Fibroblast of villous mesenchyme (primary cell): ENCODE measurements at places on chromosomes 7 and 10. TPM values are rescaled to one million over a fixed set of nuclear protein-coding genes. Genes with fewer than 3 reads are reported as not detected.
A peak's percentile ranks its signal among the peaks of the same experiment; 100 is the strongest.

DNA sequence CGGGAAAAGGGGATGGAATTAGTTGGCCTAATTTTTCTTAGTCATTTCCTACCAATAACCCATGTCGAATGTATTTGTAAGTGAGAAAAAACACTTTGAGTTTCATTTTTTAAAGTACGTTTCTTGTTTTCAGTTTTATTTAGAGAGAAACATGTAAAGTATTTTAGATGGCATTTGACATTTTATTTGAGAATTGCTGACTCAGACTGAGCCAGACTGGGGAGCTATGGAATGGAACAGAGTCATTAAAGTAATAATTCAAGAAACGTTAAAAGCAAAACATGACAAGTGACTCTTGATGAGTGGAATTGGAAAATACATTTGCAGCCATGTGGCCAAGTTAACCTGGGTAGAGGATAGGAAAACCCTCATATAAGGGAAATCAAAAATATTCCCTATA lies 286.1 kb upstream of the NPSR1 start:
- no peak for DNase-seq

DNA sequence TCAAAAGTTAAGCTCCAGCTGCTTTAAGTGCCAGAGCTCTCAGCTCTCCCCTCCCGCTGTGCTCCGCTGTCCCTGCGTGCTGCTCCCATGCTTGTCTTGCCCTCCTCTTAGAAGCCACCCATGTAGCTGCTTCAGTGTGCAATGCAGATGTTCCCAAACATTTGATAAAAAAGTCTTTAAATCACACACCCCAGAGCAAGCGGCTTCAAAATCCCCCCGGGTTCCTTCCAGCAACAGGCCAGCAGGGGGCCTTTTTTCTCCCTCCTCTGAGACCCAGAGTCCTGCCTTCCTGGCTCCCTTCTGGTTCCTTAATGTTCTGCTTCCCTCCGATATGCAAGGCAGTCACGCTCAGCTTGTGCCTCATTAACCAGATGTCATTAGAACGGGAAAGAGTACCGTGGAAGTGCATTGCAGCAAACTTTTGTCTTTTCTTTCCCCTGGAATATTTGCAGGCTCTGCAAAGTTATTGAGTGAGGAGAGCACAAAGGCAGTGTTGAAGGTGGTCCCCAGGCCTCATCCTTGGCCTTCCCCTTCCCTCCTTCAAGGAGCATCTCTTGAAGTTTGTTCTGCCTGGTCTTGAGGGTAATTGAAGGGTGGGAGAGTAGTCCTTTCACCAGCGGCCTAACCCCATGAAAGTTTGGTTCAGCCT lies 25.5 kb downstream of the LDB3 start:
- DNase-seq: peak; percentile 64

GRCh38 chr10:61120805-61121204 lies 176.8 kb upstream of the RHOBTB1 start:
- no peak for DNase-seq

GRCh38 chr7:102044641-102044983 lies 227.2 kb downstream of the CUX1 start:
- DNase-seq: no peak

DNA sequence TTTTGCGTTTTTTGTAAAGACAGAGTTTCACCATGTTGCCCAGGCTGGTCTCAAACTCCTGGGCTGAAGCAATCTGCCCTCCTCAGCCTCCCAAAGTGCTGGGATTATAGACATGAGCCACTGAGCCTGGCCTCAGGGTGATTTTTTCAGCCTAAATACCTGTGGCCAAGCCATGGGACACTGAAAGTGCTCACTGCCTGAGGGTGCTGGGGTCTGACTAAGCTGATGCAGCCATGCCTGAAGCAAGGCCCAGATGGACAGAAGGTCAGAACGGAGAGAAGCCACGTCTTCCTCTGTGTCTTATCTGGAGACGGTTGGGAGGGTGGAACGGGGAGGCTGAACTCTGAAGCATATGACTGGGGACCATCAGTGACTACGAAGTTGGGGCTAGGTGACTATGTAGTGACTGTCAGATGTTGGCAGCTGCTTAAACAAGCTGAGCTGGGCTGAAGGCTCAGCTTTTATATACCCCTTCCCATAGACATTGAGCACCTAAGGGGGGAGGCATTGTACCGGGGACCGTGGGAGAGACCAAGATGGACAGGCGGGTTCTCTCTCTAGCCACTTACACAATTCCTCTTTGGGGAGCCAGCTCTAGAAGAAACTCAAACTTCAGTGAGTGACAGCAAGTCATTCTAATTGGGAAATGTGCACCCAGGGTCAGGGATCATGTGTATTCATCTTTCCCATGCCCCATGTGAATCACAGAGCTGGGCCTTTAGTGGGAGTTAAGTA lies 73.3 kb upstream of the HABP2 start:
- DNase-seq: no peak

- peak; percentile 88 for DNase-seq
These were observed 43.4 kb upstream of the TARP start for GRCh38 chr7:38316733-38317360.

- peak; percentile 82 for DNase-seq
These were observed 826 bp downstream of the CHPF2 start for GRCh38 chr7:151232917-151233701.

Gene CUTC
- total RNA-seq: 12.6 and 19.0 TPM in 2 replicates

DNA sequence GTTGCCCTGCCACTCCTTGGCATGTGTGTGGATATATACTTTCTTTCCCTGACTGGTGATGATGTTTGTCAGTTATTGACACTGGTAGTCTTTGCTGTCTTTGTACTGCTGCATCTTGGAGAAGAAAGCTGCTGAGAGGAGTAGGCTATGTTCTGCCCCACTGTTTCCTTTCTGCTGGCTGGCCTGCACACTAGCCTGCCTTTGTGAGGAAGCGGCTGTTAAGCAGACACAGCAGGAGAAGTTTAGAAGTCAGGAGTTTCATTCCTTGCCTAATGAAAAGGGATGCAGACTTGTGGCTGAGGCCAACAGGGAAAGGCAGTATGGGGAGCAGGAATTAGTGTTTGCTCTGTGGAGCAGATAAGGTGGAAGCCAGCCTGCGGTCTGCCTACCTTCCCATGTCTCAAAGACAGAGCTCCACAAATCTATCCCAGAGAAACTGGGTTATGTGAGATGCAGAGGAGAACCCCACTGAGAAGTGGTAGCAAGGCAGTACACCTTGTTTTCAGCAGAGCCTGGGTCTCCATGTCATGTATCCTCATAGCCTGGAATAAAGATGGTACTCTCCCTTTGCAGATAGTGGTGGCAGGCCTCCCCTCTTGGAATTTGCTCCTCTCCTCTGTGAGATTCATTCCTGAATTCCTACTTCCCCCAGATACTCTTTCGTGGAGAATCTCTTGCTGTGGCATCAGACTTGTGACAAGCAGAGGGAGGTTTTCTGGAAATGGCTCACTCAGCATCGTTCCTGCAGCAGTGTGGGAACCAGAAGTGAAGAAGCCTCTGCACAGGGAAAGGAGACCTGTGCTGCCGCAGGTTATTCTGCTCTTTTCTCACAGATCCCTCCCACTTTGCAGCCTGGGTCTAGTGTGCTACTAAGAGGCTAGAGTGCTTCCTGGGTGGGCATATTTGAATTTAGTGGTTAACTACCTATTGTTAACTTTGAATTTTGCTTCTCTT lies 130.2 kb downstream of the LRRC4 start:
- DNase-seq: no peak

GRCh38 chr7:19772306-19772705 lies 1.1 kb downstream of the TMEM196 start:
- no peak for DNase-seq

Gene CADPS2
- 13.9 and 27.2 TPM in 2 replicates for total RNA-seq

GRCh38 chr7:149140831-149141230 lies 6.4 kb upstream of the ZNF398 start:
- peak; percentile 19 for DNase-seq

Gene FKBP6
- not detected in 2 replicates for total RNA-seq

DNA sequence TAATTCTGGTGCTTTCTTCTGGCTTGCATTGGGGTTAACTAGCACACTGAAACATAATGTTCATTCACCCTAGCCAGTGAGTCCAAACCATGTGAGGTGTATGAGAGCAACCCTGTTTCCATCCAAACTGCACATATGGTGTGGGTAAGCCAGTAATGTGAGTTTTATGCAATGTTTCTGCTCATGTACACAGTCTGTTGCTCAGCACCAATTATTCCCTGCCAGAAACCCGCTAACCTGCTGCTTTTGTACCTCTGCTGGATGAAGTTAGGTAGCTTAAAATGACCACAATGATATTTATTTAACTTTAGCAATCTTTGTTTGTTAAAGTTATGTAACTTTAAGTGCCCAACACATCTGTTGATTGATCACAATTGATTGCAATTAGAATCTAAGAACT lies 93.7 kb upstream of the RPA3 start:
- DNase-seq: no peak

DNA sequence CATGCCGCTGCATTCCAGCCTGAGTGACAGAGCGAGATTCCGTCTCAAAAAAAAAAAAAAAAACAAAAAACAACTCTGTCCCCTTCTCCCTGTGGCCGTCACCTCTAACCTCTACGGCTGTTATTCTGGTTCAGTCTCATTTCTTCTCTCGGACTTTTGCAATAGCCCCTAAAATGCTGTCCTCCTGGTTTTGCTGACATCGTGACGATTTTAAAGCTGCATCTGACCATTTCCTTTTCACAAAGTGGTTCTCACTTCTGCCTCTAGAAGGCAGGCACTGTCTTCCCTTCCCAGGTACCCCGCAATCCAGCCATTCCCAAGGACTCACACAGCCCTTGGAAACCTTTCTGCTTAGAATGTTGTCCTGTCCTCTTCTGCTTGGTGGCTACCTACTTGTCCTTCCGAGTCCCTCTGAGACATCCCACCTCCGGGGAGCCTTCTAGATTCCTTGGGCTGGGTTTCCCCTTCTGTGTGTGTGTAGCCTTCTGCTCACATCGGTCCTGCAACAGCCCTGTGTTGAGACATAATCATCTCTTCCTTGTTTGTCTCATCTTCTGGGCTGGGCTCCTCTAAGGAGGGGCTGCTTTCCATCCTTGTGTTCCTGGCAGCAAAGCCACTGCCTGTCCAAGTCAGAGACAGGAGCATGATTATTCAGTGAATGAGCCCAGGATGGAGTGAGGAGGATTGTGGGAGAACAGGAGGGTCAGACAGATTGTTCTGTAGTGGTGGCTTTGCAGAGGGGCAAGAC lies 83.1 kb downstream of the GRK5 start:
- DNase-seq: no peak

DNA sequence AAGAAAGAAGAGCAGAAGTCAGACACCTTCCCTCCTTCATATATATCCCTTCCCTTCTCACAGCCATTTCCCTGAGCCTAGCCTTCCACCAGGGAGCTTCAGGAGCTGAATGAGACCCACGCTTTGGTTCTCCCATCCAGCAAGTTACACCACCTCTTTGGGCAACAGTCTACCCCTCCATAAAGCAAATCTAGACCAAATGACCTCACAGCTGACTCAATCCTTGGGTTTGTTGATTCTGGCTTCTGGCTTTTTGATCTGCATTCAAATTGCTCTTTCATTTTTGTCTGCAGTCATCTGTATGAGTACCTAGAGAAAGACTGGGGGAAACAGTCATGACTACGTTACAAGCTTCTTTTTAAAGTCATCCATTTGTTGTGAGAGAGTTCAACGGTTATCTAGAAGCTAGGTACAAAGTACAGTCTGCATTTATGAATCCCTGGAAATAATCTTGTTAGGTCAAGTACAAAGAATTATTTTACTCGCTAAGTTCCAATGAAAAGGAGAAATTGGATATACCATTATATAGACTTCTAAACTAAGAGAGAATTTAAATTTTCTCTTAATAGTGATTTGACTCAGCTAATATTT lies 86.3 kb downstream of the RAB11FIP2 start:
- no peak for DNase-seq

- DNase-seq: no peak
These were observed 219.2 kb downstream of the ARHGAP12 start for GRCh38 chr10:31709476-31709875.

DNA sequence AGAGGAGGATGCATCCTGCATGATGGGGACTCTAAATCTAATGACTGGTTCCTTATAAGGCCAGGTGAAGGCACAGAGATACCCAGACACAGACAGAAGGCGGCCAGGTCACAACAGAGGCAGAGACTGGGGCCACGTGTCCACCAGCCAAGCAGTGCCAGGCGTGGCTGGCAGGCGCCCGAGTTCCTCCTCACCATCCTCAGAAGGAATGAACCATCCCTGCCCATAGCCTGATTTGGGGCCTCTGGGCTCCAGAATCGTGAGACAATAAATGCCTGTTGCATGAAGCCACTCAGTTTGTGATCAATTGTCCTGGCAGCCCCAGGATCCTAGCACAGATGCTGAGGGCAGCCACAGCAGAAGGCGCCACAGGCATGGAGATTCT lies 69.0 kb upstream of the TNRC18 start:
- no peak for DNase-seq

GRCh38 chr7:71613313-71613712 lies 481.4 kb downstream of the GALNT17 start:
- DNase-seq: no peak

Gene HSPA12A
- total RNA-seq: 22.9 and 35.4 TPM in 2 replicates

Gene PNLIPRP3
- total RNA-seq: not detected in 2 replicates

- DNase-seq: peak; percentile 74
These were observed 24.2 kb downstream of the PWWP2B start for GRCh38 chr10:132420981-132421846.

DNA sequence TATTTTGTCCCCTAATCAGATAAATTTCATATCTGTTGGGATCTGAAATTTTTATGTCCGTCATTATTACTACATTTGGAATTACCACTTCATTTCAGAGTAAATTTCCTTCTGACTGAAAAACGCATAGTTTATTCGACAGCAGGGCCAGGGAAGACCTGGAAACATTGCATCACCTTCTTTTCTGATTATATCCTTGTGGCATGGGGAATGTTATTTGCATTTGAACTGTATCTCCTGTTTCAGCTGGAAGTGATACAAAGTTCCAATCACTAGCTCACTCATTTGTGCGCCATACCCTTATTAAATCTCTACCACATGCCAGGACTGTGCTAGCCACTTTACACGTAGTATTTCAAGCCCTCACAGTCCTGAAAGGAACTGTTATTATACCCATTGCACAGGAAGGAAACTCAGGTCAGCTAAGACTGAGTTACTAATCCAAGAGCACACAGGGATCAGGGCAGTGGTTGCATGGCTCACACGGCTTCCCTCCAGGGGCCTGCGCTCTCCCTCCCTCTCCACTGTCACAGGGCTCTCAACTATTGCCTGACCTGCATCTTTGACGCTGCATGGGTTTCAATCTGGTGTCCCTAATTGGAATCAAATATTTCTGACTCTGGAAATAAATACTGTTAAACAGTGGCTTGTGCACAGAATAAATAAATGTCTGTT lies 84.4 kb upstream of the NANOS1 start:
- DNase-seq: no peak

GRCh38 chr7:67758551-67758950 lies 761.9 kb downstream of the TYW1 start:
- no peak for DNase-seq

Gene VDAC2
- 133 and 182 TPM in 2 replicates for total RNA-seq

GRCh38 chr7:106199813-106200364 lies 84.9 kb downstream of the NAMPT start:
- peak; percentile 83 for DNase-seq

- no peak for DNase-seq
These were observed 321.4 kb upstream of the HGF start for GRCh38 chr7:82091126-82091684.

Gene CHRM2
- total RNA-seq: 28.9 and 74.4 TPM in 2 replicates

DNA sequence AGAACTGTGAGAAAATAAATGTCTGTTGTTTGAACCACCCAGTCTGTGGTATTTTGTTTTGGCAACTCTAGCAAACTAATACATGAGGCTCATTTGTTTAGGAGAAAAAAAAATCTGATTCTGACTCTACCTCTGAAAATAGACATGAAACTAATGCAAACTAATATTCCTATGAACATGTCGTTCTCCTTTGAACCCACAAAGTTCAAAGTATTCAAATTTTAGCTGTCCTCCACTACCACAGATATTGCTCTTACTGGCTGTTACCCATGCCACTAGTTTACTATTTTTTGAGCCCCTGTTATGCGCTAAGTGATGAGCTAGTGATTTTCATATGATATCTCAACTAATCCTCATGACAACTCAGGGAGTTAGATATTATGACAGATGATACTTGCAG lies 58.8 kb upstream of the ZNF804B start:
- DNase-seq: no peak
